ENCODE measurements at places on chromosomes 11 and 22. TPM values are rescaled to one million over a fixed set of nuclear protein-coding genes. Genes with fewer than 3 reads are reported as not detected.
A peak's percentile ranks its signal among the peaks of the same experiment; 100 is the strongest.

DNA sequence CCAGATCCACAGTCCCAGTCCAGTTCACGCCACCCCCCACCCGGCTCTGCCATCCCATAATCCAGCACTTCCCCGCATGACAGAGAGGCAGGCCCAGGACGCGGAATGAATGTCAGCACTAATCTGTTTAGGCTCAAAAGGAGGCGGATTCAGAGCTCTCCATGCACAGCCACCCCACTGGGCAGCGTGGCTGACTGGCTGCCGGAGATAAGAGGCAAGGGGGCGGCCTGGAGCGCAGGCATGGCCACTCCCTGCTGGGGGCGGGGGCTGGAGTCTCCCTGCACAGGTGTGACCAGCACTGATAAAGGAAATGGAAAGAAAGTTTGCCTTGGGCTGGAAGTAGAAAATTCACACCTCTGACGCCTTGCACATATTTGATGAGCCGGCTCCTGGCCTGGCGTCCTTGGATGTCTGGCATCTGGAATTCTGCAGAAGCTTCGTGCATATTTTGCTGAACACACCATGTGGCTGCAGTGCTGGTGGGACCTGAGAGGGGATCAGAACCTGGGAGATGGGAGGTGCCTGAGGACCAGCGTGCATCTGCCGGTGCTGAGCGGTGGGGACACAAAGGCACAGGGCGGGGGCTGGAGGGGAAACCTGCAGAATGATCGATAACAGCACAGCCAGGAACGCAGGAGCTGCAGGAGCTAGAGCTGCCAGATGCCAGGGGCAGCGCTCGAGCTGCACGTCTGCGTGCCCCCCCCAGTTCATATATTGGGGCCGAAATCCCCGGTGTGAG, 344.4 kb downstream of the CTTN start:
- DNase-seq = peak; percentile 95

The SHANK3 gene
- total RNA-seq = 2.1 TPM

- DNase-seq = no peak
Measured at GRCh38 chr11:7936615-7937014, 4.9 kb downstream of the OR10A3 start.

The CYP2D6 gene
- total RNA-seq = 1.0 TPM

The RBX1 gene
- total RNA-seq = 64.5 TPM

Data from H7 (cell line).